ENCODE measurements at places on chromosomes 1 and 21.

GRCh38 chr1:60759291-60759690 lies 323.1 kb upstream of the NFIA start:
- no peak for DNase-seq

GRCh38 chr1:163248064-163248463 lies 45.3 kb upstream of the RGS5 start:
- peak; percentile 98 for DNase-seq

- DNase-seq: no peak
Measured at GRCh38 chr1:163604896-163605295, 283.1 kb downstream of the NUF2 start.

DNA sequence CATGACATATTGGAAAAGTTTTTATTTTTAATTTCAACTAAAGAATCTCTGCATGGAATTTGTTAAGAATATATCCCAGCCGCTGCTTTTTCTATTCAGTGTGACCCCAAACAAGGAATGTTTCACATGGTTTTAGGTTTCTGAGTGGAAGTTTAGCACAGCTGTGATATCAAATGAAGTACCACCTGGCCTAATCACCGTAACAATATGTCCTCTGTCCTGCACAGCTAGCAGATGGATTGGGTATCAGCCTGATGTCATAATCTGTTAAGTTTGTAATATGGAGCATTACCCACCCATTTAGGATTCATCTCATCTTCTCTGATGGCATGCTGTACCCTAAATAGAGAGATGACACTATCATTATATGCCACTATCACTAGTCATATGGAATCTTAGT lies 963.7 kb upstream of the ADGRL2 start:
- DNase-seq: no peak

GRCh38 chr1:84152649-84153056 lies 8.6 kb downstream of the PRKACB start:
- DNase-seq: no peak

DNA sequence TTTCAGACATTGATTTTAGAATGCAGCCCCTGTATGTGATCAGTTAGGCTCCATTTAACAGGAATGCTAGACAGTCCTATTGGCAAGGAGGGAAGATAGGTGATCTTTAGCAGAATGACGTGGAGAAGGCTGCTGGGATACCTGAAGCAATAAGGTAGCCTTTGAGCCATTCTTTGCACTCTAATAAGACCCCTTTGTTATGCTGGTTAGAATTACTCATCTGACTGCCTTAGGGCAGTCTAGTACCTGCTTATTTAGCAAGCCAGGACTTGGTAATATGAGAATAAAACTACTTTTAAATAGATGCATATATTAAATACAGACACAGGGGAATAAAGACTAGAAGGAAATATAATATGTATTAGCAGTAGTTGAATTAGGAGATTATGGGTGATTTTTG lies 29.1 kb downstream of the NGF start:
- no peak for DNase-seq

GRCh38 chr1:27858072-27858948 lies 14.0 kb upstream of the THEMIS2 start:
- peak; percentile 75 for DNase-seq

DNA sequence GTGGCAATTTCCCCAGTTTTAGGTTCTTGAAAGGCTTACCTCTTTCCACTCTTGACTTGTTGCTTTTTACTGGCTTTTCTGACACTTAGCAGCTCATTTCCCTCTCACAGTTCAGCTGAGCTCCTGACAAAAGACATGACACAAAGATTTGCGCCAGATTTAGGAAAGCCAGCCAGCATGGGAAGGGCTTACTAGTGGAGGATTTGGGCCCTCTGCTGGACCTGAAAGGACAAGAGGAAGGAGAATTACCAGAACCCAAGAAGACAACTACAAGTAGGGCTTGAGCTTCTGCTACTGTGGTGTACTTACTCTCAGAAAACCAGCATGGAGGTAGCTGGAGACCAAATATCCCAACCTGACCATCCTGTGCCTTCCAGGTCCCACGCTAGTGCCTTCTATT lies 784.5 kb downstream of the BRINP3 start:
- no peak for DNase-seq

DNA sequence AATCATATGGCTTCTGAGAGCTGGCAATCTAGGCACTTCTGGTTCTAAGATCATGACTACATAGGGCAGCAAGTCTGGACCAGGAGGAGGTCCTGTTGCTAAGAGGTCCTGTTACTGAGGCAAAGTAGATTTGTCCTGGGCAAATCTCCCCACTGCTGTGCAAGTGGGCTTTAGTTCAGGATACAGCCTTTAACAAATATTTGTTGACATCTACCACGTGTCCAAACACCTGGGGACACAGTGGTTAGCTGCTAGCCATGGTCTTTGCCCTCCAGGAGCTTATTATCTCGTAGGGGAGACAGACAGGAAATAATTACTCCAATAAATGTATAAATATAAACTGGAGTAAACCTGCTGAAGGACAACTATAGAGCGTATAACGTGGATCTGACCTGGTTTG lies 3.2 kb downstream of the CGN start:
- DNase-seq: no peak

DNA sequence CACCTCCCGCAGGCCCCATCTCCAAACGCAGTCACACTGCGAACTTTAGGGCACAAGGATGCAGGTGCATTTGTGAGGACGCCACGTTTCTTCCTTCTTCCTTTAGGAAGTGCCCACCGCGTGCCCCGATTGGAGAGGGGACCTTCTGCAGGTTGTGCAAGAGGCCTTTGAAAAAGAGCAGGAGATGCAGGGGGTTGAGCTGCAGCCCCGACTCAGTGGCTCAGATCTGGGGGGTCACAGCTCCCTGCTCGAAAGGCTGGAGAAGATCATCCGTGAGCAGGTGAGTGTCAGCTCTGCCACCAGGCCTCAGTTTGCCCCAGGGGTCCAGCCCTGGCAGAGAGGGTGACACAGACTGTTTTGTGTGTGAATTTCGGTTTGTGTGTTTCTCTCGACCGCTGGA lies 31.2 kb upstream of the DIP2A start:
- DNase-seq: no peak
